ENCODE measurements at places on chromosomes 13 and 19.

DNA sequence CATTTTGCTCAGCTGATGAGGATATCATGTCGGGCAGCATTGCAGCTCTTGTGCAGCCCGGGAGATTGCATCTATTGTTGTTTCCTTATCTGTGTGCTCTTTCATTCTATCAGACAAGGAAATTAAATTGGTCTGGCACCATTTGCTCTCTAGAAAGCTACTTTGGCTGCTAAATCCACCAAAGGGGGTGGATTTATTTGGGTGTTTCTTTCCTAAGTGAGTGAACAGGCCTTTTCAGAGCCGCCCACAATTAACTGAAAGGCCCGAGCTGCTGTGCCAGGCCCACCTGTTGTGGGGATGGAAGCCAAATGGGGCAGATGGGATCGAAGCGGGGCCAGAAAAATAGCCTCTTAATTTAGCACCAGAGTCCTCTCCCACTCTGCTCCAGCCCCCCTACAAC is 99.4 kb downstream of the DNAJC15 start:
- no peak for DNase-seq

- DNase-seq, result no peak
Measured at GRCh38 chr13:77915686-77916085, 2.9 kb downstream of the EDNRB start.

- peak; percentile 95 for DNase-seq
Measured at GRCh38 chr19:9309974-9310446, 372 bp upstream of the ZNF699 start.

GRCh38 chr13:75855216-75855615 is 219.1 kb downstream of the LMO7 start:
- no peak for DNase-seq

DNA sequence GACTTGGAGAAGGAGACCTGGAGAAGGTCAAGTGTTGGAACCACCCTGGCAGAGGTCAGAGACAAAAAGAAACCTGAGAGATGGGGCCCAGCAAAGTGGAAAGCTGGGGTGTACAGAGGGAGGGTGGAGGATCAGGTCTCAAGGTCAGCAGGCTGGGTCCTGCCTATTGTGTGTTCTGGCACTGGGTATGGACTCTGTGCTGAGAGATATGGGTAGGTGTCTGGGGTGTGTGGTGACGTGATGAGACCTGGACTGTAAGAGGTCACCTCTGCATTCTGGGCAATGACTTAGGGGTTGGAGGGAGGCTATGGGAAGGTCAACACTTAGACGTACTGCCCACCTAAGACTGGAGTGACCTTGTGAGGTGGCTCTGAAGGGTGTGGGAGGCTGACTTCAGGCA is 88.1 kb downstream of the SCGB2B2 start:
- DNase-seq, result no peak

GRCh38 chr19:46404055-46404752 is 9.2 kb downstream of the CCDC8 start:
- peak; percentile 75 for DNase-seq

- DNase-seq, result peak; percentile 86
Measured at GRCh38 chr19:55088543-55089341, 13.1 kb downstream of the EPS8L1 start.

DNA sequence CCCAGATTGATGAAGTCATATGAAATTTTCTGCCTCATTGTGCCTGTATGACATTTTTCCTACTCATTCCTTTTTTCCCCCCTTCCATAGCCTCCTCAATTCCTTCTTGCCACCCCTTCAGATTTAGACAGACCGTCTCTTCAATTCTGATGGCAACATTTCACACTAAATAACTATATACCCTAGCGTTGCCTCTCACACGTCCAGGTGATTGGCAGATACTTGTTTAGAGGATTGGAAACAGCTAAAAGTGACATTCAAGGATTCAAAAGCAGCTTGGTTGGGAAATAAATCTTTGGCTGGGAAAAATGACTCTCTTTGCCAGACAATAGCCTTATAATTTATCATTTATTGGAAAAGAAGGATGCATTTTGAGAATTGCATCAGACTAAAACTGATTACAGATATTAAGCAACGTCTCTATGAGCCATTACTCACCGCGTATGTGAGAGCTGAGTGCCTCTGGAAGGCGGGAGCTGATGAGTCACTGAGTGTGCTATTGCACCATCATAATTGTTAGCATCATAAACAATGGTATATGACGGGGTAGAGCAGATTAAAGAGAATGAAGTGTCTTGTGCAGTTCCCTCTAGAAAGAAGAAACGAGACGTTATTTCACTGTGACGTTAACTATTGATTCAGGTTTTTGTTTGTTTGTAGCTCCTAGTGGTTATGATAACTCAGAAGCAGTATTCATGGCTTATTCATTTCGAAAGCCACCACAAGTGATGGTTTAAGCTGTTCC is 61.1 kb upstream of the FAM216B start:
- no peak for DNase-seq

DNA sequence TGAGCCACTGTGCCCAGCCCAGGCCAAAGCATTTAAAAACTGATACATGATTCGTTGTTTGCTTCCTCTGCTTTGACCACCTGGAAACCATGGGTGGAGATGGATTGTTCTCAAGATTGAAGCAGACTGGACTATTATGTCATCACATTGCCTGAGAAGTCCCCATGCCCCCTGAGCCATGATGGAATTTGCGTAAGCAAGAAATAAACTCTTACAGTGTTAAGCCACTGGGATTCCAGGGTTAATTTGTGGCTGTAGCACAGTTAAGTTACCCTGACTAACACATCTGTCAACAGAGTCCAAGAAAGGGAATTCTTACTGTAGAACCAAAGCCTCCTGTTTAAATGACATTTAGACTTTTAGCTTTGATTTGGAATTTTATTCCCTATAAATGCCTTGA is 19.4 kb upstream of the DHRS12 start:
- no peak for DNase-seq

GRCh38 chr13:23695196-23695595 is 125.0 kb downstream of the TNFRSF19 start:
- no peak for DNase-seq

- no peak for DNase-seq
Measured at GRCh38 chr13:53759016-53759415, 730.4 kb downstream of the OLFM4 start.

DNA sequence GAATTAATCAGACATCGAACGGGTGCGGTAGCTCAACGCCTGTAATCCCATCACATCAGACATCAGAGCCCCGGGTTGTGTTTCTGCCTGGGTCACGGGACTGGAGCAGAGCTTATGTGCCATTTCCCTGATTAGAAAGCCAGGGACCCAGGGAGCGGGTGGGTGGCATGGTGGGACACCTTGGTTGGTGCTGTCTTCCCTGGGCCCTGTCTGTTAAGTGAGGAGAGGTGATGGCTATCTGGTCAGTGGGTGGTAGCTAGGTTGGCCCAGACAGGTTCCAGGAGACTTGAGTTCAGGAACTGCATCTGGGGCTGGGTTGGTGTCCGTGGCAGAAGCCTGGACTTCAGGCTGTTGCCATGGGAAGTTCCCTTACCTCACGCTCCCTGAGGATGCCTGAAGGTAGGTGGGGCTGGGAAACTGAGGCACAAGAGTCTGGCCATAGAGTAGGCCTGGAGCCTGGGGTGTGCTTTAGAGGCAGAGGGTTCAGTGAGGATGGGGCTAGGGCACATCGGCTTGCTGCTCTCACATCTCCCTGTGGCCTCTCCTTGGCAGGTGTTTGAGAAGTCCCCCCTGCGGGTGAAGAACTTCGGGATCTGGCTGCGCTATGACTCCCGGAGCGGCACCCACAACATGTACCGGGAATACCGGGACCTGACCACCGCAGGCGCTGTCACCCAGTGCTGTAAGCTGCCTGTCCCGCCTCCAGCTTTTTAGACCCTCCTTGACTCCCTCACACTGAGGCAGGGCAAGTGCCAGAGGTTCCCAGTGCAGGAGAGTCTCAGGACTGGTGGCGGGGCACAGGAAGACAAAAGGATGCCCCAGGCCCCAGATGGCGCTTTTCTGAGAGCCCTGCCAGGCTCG is 2.1 kb downstream of the RPL18A start:
- no peak for DNase-seq

DNA sequence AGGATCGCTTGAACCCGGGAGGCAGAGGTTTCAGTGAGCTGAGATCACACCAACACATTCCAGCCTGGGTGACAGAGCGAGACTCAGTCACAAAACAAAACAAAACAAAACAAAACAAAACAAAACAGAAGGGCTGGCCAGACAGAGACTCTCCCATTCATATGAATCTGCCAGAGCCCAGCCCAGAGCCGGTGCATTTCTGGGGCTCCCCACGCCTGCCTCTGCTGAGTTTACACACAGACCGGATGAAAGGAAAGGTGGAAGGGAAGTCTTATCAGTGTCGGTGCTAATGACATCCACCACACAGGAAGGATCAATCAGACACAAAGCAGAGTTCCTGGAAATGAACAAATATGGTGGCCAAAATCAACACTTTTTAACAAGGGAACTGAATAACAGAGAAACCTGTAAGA is 6.8 kb downstream of the TRAPPC6A start:
- DNase-seq, result peak; percentile 40

DNA sequence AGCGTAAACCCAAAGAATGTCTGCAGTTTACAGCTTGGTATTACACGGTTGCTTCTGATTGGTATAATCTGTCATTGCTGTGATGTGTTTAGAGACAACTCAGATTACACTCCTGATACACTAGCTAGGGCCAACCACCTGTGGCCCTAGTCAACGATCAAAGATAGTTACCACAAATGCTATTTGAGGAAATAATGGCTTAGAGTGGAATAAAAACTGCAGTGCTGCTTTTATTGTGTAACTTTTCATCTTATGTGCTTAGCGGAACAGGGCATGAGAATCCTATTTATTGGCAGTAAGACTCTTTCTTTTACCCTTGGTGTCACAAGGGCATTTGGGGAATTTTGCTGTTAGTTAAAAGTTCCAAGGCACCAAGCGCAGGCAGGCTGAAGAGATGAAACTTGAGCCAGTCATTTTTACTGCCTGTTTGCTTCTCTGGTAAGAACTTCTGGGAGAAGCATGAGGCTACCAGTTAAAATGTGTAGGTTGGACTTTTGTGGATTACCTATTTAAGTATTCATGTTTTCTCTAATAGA is 363.3 kb downstream of the KCNRG start:
- DNase-seq, result no peak

- DNase-seq, result no peak
Measured at GRCh38 chr19:51179256-51179655, 37.2 kb downstream of the SIGLEC7 start.

DNA sequence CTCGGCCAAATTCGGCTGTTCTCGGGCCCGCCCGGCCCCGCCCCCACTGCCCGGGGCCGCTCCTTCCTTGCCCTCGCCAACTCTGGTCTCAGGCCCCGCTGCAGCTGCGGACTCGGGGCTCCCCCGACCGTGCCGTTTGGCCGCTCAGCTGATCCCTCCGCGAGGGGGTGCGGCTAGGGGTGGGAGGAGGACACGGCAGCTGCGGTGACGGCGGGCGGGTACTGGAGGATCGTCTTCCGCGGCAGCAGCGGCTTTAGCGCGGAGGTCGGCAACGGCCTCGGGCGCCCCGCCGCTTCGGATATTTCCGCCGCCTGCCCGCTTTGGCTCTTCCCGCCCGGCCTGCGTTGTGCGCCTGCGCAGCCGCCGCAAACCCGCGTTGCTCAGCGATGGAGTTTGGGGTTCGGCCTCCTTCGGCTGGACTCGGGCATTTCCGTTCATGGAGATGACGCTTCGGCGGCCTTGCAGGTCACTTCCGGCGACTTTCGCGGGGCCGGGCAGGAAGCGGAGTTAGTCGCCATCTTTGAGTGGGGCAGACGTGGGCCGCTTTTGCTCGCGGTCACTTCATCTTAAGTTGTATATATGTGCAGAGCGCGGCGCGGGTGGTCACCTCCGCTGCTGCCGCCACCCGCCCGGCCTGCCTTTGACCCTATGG is 338 bp upstream of the UBE2M start:
- DNase-seq, result peak; percentile 99

GRCh38 chr19:287381-287871 is 3.8 kb downstream of the PLPP2 start:
- DNase-seq, result no peak

DNA sequence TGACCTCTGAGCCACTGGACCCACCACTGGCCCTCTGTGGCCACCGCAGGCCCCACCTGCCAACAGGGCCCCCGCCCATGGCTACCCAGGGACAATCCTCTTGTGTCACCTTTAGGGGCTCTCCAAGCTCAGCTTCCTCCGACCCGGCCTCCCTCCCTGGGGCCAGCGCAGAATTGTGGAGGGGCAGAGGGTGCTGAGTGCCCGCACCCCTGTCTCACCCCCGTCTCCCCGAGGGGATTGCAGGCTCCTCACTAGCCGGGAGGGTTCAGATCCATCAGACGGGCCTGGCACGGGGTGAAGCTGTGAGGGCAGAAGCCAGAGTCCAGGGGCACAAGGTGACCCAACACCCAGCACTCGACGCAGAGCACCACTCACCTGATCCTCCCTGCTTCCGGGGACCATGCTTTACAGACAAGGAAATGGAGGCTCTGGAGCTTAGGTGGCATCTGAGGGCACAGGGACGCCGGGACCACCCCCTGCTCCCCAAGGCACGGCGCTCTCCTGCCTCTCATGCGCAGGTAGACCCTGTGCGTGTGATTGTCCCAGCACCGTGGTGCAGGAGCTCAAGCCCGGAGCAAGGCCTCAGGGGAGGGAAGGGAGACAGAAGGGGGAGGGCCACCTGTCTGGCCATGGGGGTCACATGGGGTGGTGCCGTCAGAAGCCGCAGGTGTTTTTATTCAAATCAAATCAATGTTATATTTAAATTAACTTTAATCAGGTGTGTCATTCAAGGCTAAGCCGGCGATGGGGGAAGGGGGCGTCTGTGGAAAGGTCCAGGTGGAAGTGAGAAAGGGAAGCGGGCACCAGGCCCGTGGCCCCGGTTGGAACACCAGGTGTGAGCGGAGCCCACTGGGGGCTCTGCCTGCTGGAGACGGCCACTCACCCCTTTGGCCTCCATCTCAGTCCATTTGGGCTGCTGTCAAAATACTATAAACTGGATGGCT is 21.6 kb upstream of the SPACA7 start:
- no peak for DNase-seq
